ENCODE measurements at places on chromosomes 5 and 9.

GRCh38 chr9:112078432-112078831 lies 96.7 kb downstream of the SUSD1 start:
- DNase-seq = no peak

DNA sequence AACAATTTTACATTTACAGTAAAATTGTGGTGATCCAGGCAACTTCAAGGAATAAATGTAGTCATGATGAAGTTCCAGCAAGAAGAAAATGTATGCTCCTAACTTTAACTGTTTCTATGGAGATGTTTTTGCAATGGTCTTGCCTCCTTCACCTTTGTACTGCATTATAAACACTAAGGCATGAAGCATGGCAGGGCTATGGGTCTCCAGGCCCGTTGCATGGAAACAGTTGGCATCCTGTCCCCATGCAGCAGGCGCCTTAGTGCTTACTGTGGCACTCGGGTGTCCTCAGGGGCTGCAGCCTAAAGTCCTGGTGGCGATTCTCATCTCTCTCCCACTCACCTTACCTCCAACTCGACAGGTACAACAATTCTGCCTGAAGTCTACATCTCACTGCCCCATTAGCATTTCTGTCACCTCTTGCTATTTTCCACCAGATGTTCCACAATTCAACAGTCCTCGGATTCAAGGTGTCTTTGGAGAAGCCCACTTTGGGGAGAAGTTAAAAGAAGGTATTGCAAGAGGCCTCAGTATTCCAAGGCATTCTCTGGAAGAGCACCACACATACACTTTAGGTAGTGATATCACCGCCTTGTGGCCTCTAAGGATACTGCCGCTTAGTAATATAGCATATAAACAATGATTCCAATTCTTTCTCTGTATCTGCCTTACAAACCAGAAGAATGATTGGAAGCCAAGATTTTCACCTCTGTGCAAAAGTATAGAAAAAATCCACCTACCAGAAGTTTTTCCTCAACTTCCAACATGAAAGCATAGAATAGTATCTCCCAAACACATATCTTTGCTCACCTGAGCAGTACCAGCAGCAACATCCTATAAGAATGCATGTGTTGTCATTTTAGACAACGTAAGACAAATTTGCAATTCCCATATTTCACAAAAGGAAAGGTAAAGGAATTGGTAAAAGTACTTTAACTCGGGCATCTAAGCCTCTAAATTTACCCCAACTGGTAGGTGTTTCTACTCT lies 5.1 kb downstream of the LIFR start:
- no peak for DNase-seq

GRCh38 chr5:72447751-72448150 lies 59.5 kb downstream of the ZNF366 start:
- DNase-seq = no peak

GRCh38 chr9:83538172-83538889 lies at the start of gene FRMD3:
Gene FRMD3 (minus strand): TSS chr9:83538401. CDS start chr9:83538231, 170 bp downstream.
- no peak for DNase-seq

DNA sequence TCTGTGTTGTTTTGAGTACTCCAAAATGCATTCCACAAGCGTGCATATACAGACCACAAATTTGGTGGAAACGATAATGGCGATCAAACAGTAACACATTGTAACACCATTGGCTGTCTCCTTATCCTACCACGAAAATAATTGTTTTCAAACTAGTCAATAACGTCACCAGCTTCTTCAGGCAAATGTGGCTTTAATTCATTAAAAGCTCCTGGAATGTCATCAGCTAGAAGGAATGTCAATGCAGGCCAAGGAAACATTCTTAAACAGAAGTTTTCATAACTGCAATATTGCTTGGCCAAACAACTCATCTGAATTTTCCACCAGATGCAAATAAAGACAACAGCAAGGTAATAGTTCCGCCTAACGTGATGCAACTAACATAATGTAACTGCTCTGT lies 71.6 kb upstream of the XPA start:
- DNase-seq = no peak

DNA sequence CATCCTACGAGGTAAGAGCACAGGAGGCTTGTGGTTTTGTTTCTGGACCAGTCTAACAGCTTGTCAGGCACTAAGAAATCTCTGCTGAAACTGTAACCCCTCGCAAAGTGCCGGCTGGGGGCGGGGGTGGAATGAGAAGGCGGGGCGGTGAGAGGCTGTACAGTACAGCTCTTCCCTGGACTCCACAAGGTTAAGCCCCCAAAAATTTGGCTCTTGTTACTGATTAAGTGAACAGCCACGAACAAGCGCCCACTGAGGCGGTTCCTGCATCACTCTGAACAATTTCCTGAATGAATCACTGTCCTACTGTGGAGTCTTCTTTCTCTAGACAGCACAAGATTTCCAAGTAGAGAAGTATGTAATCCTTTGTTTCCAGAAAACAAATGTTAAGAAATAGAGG lies 6.8 kb downstream of the FBP2 start:
- peak; percentile 48 for DNase-seq

DNA sequence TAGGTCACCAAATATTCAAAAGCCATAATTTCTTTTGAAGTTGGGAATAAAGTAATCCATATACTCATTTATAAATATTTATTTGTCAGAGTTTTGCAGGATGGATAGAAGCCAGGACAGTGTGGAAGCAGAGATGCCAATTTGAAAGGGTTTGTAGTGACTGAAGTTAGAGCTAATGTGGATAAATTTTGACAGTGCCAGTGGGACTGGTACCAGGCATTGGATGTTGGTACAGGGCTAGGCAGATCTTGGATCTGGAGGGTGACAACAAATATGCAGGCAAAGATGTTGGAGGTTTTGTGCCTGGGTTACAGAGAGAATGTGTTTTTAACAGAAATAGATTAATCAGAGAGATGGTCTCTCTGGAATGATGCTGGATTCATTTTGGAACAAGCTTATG lies 135.6 kb downstream of the DMRTA1 start:
- DNase-seq = no peak

- no peak for DNase-seq
Observed at GRCh38 chr5:176780176-176781053, 29.9 kb upstream of the UNC5A start.

- DNase-seq = no peak
Observed at GRCh38 chr5:3896098-3896497, 300.5 kb downstream of the IRX1 start.

GRCh38 chr5:178078197-178079010 lies 34.9 kb upstream of the N4BP3 start:
- DNase-seq = no peak

DNA sequence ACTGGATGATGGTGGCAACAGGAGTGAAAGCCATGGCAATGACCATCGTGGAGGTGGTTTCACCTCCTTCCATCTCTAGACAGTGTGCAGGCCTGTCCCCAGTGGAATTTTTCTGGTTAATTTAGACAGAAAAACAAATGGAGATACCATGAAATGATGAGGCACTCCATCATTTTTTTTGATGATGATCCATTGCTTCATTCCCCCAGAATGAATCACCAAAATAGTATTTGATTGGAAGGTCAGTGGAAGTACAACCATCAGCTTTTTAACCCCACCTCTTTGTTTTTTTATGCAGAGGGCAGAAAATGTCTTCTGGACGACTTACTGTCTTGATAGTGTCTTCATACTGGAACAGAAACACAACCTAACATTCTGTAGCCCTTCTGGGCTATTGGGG lies 42.6 kb upstream of the ADRA1B start:
- DNase-seq = no peak

DNA sequence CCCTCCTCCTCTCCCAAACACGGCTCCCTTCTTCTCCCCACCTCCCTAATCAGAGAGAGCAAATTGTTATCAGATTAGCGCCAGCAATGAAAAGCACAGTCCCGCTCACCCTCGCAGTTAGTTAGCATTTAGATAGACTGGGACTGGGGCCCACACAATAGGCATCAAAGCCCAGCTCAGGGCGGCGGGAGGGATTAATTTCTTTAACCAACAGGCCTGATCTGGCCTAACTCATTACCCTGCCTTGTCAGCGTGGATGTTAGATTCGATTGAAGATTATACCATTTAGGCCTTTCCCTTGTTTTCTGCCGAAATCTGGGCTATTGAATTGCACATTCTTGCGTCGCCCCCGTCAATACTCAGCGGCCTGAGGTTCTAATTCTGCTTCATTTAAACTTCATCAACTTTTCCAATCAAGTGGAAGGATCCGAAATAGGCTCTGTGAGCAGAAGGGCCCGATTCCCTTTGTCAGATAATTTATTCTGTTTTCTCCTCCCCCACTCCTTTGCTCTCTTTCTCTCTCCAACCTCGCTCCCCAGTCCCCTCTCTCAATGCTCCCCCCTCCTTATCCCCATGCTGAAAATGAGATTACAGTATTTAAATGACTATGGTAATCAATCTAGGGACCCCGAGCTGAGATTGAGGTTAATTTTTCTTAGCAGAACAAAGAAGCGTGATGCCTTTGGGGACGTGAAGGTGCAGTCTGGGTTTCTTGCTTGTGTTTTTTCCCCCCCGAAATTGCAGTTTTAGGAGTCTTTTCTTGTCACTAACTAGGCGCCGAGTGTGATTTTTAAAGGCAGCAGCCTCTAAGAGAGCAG lies 15.1 kb downstream of the CFAP77 start:
- DNase-seq = no peak

- DNase-seq = no peak
Observed at GRCh38 chr9:78698371-78698770, 401.4 kb downstream of the PSAT1 start.

DNA sequence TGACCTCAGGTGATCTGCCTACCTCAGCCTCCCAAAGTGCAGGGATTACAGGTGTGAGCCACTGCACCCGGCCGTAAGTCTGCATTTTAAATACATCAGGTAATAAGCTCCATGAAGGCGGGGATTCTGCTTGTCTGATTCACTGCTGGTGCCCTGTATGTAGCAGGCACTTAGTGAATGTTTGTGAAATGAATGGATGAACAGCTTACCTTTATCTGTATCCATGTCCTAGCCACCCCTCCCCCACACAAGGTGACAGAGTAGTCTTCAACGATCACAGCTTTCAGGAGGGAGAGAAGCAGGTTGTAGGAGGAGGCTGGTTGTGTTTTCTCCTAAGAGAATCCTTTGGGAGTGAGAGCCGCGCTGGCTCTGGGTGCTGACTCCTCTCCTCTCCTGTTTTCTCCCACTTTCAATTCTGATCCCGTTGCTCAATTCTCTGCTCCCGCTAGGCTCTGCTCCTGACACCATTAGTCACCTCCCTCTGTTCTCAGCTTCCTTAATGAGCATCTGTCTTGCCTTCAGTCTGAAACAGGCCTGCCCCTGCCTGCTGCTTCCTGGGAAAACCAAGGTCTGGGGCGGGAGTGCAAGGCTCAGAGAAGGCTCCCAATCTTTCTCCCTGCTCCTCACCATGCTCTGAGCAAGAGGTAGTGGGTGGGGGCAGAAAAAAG lies 88.8 kb upstream of the CTNNA1 start:
- peak; percentile 46 for DNase-seq

- DNase-seq = no peak
Observed at GRCh38 chr9:34690983-34691935, at the start of gene CCL19. Gene CCL19 (minus strand): TSS chr9:34691276. CDS start chr9:34691139, 137 bp downstream.

DNA sequence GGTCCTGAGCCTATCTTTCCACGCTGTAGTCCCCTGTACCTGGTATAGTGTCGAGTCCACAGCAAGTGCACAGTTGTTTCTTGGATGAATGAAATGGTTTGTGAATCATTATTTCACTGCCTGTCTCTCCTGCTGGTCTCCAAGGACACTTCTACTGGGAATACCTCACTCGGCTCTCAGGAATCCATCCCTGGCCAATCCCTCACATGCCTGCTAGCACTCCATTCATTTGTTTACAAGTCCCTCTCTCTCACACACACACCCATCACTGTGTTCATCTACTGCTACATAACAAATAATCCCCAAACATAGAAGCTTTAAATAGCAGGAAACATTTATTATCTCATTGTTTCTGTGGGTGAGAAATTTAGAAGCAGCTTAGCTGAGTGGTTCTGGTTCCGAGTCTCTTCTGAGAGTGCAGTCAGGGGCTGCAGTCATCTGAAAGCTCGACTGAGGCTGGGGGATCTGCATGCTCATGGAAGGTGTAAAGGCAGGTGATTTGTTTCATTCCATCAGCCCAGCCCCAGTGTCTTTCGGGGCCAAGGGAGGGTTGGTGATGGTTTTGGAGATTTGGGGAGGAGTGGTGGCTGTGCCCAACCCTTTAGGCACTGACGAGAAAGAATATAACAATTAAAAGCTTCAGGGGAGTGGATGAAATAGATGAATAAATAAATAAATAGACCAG lies 132.7 kb upstream of the IER5L start:
- peak; percentile 26 for DNase-seq

DNA sequence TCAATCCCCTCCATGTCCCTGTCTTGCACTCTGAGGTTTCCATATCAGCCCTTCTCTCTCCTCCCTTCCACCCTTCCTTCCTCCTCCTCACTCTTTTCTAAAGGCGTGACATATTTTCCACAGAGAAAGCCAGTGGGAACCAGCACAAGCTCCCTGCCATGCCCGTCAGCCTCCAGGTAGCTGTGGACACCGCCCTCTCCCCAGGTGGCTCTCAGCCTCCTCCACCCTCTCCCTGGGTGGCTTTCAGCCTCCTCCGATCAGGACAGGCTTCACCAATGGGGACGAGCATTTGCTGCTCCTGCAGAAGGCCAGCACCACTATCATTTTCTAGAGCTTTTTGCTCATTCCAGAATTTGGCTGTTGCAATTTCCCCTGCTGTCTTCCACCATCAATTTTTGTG lies 236.6 kb downstream of the GADD45G start:
- DNase-seq = peak; percentile 42

DNA sequence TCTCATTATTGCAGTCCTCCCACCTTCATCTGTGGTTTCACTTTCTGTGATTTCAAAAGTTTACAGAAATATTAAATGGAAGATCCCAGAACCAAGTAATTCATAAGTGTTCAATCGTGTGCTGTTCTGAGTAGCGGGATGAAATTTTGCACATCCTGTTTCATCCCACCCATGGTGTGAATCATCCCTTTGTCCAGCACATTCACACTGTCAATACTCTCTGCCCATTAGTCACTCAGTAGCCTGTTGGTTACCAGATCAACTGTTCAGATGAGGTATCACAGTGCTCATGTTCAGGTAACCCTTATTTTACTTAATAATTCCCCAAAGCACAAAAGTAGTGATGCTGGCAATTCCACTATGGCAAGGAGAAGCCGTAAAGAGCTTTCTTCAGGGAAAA lies 26.8 kb downstream of the FAM81B start:
- DNase-seq = no peak

- no peak for DNase-seq
Observed at GRCh38 chr9:111190347-111190746, 139.7 kb downstream of the OR2K2 start.

DNA sequence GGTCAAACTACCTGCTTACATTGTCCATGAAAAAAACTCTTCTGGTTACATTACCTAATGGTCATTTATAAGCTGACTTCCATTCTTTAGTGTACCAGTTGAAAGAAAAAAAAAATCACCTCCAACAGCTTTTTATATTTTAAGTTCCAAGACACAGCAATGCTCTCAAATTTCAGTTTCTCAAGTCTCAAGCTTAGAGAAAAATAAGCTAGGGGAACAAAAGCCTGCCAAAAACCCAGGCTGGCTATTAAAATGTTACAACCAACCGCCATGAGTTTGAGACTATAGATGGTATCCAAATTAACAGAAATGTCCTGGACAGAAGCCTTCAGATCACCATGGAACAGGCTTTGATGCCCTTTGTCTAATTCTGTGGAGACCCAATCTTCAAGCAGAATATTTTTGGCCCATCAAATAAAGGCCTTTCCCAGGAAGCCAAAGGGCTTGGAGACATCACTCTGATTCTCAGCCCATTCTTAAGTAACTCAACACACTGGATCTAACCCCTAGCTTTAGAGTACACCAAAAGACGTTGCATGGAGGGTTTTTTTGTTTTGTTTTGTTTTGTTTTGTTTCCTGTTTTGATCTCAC lies 343.7 kb downstream of the GLIS3 start:
- no peak for DNase-seq

GRCh38 chr5:10332301-10332700 lies 21.2 kb upstream of the MARCHF6 start:
- peak; percentile 50 for DNase-seq

- no peak for DNase-seq
Observed at GRCh38 chr5:150601491-150602345, 38.7 kb upstream of the SYNPO start.
